ENCODE measurements at places on chromosomes 6 and 20. TPM values are rescaled to one million over a fixed set of nuclear protein-coding genes. Genes with fewer than 3 reads are reported as not detected.

AKAP7 gene
- 3.8 TPM for total RNA-seq

BLCAP gene
- total RNA-seq: 137 TPM

DNA sequence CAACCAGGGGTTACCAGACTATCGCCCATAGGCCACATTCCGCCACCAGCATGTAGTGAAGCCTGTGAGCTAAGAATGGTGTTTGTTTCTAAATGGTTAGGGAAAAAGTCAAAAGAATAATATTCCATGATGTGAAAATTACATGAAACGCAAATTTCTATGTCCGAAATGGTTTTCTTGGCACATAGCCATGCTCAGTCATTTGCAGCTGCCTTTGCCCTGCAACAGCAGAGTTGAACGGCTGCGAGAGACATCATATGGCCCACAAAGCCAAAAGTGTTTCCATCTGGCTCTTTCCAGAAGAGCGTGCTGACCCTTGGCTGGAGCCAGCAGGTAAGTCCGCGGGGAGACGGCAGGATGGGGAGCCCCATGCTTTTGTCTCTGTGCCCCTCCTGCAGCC is 60.7 kb downstream of the FAM120B start:
- DNase-seq: no peak

GRCh38 chr6:16352258-16352635 is 113.9 kb downstream of the GMPR start:
- DNase-seq: peak; percentile 34
